ENCODE measurements at places on chromosomes 7 and 10.

DNA sequence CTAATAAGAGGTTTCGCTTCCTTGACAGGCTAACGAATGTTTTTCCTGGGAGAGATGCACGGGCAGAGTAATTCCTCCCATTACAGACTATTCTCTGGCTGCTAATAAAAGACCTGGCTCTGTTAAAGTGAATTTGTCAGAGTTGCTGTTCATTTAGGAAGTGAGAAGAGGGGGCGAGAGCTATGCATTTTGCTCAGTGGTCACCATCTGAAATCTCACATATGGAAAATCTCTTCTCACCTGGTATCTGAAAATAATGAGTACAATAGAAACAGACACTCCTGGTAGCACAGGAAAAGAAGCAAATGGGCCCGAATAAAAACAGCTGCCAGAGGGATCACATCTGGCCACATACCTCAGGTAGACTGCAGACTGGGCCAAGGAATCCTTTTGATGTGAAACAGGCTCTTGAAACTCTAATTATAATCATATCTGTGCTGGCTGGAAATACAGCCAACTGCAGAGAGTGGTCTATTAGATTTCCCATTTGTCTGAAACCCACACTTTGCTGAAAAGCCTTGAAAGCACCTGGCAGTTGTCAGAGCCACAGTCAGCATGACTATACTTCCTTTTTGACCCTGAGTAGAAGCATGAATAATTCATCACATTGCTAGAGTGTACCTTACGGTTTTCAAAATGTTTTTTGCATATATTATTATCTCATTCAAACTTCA lies 33.6 kb downstream of the AOAH start:
- DNase-seq, result no peak

DNA sequence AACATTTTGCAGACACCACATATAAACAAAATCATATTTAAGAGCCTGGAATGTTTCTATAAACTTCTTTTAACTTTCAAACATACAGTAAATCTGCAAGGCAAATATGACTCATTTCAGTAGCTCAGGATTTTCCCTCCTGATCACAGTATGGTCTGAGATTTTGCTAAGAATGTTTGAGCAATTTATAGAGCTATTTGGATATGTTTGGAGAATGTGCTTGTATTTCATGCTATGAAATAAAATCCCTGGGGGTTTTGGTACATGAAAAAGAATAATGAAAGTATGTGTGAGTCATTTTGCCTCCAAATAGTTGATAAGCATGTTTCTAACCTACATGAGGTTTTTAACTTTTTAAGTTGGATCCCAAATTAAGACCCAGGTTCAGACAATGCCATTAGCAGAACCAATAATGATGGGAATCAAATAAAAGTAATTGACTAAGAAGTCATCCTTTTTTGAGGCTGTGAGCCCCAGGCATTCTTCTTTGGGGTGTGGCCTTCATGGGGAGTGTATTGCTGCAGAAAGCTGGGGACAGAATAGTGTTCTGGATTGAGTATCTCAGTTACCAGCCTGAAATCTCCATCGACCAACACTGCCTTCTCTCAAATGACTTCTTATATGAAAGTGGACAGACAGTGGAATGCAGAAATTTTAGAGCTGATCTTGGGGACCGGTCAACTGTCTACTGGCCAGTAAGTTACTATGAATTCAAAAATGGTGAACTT lies 66.1 kb upstream of the AGBL3 start:
- DNase-seq, result no peak

DNA sequence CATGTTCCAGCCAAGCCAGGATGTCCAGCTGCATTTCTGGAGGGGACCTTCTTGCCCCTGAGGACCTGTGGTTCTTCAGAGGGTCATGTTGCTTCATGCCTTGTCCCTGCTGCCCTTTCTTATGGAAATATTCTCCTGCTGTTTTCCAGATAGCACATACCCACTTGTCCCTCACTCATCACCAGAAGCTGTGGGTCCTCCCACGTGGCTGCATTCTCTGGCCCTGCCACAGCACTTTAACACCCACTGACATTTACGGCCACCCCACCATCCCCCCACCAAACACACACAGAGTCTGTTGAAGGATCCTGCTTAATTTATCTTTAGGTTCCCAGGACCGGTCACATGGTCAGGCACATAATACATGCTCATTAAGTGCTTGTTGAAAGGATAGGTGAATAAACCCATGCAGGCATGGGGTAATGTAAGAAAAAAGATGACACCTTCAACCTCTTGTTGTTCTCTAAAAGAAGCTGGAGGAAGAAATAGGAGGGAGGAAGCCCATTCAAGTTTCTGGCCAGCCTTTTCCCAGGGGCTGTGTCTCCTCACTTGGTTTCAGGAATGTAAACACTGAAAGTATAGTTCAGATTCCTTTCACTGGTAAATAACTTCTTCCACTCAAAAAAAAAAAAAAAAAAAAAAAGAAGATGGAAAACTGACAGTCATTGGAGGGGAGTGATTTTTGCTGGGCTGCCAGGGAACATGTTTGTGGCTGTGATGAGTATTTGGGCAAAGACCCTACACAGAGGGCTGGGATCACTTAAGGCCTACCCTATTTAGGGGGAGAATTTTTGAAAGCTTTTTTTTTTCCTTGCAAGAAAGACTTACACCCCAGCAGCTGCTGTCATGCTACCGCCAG lies 19.8 kb upstream of the BMPER start:
- DNase-seq, result no peak

- no peak for DNase-seq
These were observed 709 bp downstream of the GPAM start for GRCh38 chr10:112182784-112183328.

DNA sequence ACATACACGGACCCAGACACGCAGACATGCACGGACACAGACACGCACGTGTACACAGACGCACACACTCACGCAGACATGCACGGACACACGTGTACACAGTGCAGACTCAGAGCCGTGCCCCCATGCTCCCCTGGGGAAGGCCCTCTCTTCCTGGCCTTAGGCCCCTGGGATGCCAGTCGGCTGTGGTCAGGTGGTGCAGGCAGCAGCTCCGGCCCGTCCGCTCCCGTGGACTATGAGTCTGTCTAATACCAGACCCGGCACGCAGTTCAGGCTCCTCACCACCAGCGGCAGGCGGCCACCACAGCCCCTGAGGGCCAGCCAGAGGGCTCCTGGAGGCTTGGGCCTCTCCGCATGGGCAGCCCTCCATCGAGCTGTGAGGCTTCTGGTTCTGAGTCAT lies 52.0 kb upstream of the NKX6-2 start:
- DNase-seq, result no peak

DNA sequence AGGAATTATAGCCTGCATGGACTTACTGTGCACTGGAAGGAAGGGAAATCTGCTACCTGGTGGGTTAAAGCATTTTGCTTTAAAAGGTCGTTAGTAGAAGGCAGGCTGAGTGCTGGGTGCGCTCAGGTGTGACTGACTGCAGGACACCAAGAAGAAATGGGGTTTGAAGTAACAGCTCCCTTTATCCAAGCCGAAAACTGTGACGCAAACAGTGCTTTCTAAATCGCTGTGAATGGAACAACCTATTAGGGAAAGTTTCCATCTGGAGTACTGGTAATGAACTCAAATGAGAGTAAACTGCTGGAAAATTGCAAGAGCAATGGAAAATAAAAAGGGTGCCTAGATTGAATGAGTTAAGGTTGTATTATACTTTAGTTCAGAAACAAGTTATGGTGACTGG lies 95.3 kb downstream of the CNNM2 start:
- no peak for DNase-seq

GRCh38 chr7:105352018-105352612 lies 36.6 kb downstream of the SRPK2 start:
- DNase-seq, result peak; percentile 15

GRCh38 chr7:23467806-23468525 lies 2.3 kb downstream of the IGF2BP3 start:
- DNase-seq, result peak; percentile 18

Data from stimulated activated CD4-positive, alpha-beta T cell treated with anti-CD3 and anti-CD28 coated beads, Interleukin-4, amount 100 ng/mL, for 1 hour (primary cell).